ENCODE measurements at places on chromosomes 7 and 10.

DNA sequence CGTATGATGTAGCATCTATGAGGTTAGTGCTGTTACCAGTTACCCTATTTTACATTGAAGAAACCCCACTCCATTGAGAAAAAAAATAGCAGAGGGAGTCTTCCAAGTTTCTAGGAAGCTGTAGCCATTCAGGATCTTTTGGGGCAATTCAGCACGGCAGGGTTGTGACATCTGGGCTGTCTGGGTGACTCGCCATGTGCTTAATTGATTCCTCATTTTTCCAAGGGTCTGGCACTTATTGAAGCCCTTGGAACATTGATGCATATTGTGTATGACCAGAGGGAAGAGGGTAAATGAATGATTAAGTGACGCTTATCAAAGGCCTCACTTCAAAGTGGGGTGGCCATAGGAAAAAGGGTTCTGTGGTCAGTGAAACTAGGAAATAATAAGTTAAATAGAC, 248.7 kb downstream of the ARHGAP12 start:
- no peak for DNase-seq

GRCh38 chr7:116629051-116629463, 42.9 kb upstream of the MET start:
- no peak for DNase-seq

DNA sequence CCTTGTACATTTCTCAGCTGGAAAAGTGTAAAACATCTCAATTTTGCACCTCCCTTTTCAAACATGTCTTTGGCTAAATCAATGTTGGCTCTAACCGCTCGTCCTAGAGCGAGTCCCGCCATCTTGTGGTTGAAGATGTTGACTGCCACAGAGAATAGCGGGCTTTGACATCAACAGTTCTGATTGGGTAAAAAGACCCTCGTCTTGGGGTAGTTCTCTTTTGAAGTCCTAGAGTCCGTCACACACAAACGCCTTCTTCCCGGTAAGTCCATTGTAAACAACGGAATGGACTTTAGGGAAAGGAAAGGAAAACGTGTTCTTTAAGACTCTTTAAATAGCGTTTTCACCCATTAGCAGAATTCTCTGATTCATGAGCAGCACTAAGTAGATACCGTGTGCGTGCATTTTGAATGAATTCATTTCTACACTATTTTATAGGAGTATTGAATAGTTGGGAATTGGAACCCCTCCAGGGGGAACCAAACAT, 452 bp upstream of the RPP30 start:
- DNase-seq, result peak; percentile 15

- DNase-seq, result no peak
Measured at GRCh38 chr7:27133409-27134231, 3.1 kb upstream of the HOXA4 start.

- DNase-seq, result no peak
Measured at GRCh38 chr10:1449021-1449420, 288.3 kb downstream of the ADARB2 start.

DNA sequence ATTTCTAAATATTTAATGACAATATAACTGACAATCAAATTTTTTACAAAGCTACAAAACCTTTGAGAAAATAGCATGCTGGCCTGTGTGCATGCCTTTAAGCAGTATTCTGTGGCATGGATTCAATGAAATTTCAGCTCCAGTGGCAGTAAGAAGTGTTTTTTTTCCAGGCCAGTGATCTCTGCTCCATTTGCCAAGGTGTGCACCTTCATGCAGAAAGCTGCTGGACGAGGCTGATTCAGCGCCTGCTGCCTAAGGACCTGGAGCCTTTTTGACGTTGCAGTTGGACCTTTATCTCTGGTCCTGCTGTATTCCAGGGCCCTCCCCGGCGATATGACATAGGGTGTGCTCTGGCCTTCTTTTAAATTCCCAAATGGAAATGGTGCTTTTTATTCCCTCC, 26.6 kb downstream of the VWC2 start:
- DNase-seq, result no peak

DNA sequence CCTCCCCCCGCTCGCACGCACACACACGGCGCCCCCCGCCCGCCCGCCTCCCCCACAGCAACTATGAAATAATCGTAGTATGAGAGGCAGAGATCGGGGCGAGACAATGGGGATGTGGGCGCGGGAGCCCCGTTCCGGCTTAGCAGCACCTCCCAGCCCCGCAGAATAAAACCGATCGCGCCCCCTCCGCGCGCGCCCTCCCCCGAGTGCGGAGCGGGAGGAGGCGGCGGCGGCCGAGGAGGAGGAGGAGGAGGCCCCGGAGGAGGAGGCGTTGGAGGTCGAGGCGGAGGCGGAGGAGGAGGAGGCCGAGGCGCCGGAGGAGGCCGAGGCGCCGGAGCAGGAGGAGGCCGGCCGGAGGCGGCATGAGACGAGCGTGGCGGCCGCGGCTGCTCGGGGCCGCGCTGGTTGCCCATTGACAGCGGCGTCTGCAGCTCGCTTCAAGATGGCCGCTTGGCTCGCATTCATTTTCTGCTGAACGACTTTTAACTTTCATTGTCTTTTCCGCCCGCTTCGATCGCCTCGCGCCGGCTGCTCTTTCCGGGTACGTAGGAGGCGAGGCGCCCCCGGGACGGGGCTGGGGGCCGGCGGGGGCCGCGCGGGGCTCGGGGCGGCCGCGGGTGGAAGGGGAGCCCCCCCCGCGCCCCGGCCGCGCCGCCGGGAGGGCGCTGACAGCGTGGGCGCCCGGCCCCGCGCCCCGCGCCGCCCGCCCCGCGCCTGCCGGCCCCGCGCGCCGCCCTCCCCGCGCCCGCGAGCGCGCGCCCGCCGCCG, 441 bp downstream of the BMI1 start:
- no peak for DNase-seq

DNA sequence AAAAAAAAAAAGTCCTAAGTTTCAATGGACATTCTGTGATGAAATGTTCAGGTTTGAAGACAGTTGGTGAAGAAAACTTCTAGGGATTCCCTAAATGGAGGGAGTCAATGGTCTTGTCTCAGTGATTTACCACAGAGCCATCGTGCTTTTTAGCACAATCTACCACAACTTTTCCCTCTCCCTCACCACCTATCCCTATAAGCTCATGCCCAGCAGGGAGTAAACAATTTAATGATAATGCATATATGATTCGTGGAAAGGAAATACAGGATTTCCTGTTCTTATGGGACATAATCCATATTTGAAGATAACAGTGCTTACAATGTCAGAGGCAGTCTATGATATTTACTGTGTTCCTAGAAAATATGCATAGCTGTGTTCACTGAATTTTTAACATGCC, 38.4 kb upstream of the CD36 start:
- DNase-seq, result no peak

GRCh38 chr7:17369691-17370426, 71.4 kb downstream of the AHR start:
- DNase-seq, result no peak

DNA sequence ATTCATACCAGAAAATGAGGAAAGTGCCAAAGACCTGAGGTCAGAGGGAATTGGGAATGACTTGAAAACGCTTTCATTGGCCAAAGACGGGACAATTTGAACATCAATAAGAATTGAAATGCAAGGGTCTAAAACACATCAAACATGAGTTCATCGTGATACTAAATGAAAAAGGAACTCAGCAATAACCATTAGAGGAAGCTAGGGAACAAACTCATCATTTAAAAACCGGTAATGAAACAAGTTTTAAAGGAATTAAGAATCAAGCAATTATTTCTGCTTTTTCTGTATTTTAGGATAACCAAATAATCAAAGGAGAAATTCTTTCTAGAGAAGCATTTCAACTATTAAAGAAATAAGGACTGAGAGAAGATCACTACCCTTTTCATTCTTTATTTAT, 303.1 kb downstream of the ARHGAP12 start:
- no peak for DNase-seq

GRCh38 chr7:18393465-18394118, 102.0 kb upstream of the HDAC9 start:
- no peak for DNase-seq

DNA sequence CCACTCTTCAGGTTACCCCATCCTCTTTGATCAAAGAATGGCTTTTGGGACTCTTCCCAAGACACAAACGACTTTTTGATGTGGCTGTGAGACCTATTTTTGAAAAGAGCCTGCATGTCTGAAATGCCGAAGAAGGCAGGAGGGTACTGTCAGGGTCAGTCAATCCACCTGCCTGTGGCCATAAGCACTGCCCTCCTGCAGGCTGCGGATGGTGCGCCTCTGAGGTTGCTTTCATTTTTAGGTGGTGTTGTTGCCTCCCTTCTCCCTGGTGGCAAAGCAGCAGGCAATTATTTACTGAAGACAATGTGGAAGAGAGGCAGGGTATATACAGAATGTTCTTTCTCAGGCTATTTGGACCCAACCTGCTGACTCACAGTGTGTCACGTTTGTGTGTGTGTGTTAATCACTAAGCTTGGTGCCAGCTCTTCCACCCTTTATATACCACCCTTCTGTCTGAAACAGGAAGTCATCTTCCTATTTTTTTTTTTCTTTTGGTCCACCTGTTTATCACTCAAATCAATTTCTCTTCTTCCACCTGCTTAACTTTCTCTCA, 1421.2 kb upstream of the CELF2 start:
- no peak for DNase-seq

- no peak for DNase-seq
Measured at GRCh38 chr7:114413761-114414155, 857 bp upstream of the FOXP2 start.

GRCh38 chr7:97001221-97001620, 4.1 kb upstream of the DLX6 start:
- DNase-seq, result no peak

- DNase-seq, result no peak
Measured at GRCh38 chr7:24622646-24623182, 49.5 kb downstream of the PALS2 start.

- no peak for DNase-seq
Measured at GRCh38 chr10:91880310-91880709, 29.0 kb downstream of the FGFBP3 start.

DNA sequence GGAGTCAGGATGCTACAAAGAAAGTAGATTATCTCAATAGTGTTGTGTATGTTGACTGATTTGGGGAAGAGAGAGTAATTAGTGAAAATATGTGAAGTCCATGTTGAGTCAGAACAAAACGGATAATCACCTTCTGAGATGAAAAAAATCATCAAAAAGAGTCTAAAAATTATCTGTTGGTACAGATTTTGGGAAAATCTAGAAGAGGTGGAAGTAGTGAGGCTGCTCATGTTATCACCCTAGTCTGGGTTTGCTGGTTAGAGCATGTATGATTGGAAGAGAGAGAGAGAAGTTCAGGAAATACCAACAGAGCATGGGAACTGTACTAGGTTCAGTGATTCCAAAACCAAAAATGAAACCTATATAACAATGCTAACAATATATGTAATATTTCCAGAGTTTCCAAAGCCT, 12.3 kb downstream of the RPA3 start:
- no peak for DNase-seq

- no peak for DNase-seq
Measured at GRCh38 chr10:43594944-43595589, 11.2 kb upstream of the ZNF485 start.

DNA sequence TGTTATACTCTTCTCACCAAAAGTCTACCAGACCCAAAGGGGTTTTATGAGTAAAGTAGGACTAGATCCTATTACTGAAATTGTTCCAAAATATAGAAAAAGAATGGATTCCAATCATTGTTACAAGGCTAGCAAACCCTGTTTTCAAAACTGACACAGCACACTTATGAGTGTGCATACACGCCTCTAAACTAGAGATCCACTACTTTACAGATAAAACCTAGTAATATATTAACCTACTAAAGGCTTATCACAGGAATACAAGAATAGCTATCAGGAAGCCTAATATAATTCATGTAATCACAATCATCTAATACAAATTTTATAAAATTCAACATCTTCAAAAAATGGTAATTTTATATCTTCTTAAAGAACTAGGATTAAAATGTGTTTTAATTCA, 52.2 kb downstream of the ERCC6 start:
- DNase-seq, result no peak

DNA sequence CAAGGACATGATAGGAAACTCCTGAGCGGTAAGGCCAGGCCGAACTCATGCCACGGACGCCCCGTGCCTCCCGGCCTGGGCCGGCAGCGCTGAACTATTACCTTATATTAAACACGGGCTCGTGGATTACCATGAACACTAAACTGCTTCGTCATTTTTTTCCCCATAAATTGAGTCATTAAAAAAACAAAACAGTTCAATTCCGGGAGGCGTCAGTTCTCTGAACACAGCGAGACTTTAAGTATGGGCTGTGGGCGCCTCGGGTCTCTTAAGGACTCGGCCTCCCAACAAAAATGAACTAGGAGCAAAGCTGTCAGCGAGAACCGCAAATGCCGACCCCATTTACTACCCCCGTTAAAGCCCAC, 519 bp downstream of the PITRM1 start:
- no peak for DNase-seq

- DNase-seq, result no peak
Measured at GRCh38 chr10:37865264-37865663, 7.9 kb upstream of the ZNF248 start.

GRCh38 chr10:75449382-75450074, 18.1 kb downstream of the LRMDA start:
- DNase-seq, result no peak

DNA sequence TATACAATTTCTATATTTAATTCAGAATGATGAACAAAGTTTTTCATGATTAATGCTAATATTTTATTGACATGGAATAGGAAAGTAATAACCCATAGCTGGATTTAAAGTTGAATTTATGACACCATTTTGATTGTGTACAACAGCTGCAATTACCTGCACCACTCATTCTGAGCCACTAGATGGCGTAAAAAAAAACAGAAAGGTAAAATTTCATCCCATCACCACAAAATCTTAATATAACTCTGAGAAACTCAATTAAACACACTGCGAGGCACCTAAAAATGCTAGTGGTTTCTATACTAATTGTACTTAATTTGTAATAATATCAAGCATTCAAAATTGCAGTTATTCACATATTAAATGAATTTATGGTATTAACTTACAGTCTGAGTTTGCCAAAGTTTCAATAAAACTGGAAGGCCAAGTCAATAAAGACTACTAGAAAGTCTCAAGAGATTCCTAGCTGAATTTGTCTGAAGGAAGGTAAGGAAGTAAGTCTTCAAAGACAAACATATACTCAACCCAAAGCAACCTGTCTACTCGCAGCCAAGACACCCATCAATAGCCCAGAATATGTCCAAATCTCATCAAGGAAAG, 182.5 kb downstream of the SKAP2 start:
- no peak for DNase-seq

GRCh38 chr7:106476751-106477150, 184.2 kb downstream of the CCDC71L start:
- DNase-seq, result no peak

- no peak for DNase-seq
Measured at GRCh38 chr10:11186374-11186773, 168.7 kb downstream of the CELF2 start.

DNA sequence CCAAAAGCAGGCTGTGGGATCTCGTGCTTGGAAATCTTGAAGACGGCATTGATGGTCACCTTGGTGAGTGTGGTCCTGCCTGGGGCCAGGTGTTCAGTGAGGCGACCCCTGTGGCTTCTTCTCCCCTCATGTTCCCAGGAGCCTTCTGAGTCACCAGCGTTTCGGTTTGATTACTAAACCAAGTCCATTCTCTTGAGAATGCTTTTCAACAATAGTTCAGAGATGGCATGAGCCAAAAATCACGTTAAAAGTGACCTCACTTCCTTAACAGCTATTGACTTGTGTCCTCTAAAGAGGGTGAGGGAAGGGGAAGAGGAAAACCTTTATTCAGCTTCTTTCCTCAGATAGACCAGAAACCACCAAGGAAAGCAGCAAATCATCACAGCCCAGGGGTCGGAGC, 315.2 kb downstream of the GATA3 start:
- DNase-seq, result no peak
